Ascending aorta (tissue), 2 donors: ENCODE measurements at places on chromosomes 7 and 10.

DNA sequence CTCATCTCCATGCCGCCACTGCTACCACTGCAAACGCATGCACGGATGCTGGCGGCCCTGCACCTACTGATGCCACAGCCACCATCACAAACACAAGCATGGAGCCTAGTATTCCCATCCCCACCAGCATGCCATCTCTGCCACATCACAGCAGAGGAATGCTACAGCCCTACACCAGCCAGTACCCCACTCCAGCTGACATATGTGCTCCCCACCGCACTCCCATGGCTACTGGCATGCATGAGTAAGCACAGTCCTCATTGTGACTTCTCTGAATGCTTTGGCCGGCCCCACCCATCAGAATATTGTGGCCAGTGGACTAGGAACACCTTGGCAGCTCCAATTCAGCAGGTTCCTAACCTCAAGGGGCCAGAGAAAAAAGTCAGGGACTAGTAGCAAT lies 705.5 kb downstream of the POM121L12 start:
- no peak for DNase-seq

DNA sequence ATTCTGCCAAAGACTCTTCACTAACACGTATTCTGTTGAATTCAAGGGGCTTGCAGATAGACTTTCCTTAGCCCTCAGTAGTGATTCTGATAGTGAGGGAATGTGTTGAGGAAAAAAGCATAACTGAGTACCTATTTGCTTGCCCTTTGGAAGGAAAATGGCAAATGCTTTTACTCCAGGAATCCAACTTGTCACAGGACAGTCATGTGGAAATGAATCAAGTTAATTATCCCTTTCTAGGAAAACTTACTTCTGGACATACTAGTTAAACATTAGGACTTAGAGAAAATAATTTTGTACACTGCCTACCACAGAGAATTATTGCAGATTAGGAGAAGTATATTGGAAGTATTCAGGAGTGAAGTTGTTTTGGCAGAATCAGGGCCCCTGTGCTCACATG lies 148.9 kb upstream of the SLC13A1 start:
- no peak for DNase-seq

DNA sequence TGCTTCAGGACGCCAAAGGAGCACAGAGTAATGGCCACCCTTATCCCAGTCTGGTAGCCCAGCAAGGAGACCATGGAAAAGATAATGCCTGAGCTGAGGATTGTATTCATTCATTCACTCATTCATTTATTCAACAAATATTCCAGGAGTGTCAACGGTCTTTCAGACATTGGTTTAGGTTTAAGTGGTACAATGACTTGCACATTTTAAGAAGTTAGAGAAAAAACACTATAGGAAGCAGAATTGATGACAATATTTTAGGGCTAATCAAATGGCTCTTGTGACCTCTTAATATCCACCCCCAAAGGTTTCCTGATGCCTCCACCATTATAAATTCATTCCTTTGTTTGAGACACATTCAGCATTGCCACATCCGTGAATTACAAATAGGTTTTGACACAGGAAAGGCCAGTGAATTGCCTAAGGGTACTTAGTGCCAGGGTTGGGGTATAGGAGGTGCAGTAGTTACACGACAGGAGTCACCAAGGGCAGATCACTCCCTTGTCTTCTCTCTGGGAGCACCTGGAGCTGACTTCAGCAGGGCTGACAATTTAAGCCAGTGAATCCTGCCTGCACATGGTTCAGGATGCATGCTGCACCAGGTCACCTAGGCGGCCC lies 269.5 kb downstream of the CREB5 start:
- no peak for DNase-seq

DNA sequence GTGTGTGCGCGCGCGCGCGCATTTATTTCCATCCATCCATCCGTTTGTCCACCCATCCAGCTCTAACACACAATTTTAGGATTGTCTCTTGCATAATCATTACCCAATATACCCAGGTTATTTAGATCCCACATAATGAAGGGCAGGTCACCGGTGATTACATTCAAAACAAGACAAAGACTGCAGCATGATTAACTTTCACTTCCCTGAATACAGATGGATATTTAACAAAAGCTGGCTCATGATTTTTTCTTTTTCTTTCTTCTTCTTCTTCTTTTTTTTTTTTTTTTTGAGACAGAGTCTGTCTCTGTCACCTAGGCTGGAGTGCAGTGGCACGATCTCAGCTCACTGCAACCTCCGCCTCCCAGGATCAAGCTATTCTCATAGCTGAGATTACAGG lies 86.2 kb downstream of the SH3PXD2A start:
- no peak for DNase-seq

GRCh38 chr10:58322072-58322834 lies 12.6 kb upstream of the UBE2D1 start:
- DNase-seq: no peak

DNA sequence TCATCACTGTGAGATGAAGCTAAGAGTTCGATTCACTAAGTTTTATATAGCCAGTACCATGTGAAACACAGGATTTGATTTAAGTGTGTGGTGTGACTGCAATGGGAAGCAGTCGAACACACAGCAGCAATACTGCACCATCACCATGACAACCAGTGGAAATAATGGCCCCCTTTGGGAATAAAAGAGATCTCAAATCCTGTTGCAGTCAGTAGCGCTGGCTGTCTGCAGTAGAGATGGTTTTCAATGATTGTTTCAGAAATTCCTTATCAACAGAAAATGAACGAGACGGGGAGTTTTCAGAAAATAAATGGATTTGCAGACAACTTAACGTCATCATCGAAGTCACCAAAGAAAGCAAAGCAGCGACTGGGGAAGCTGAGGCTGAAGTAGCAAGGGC lies 91.0 kb downstream of the PTPRE start:
- no peak for DNase-seq
